NCI-H146 (cell line): ENCODE measurements at places on chromosomes 3 and 15.

DNA sequence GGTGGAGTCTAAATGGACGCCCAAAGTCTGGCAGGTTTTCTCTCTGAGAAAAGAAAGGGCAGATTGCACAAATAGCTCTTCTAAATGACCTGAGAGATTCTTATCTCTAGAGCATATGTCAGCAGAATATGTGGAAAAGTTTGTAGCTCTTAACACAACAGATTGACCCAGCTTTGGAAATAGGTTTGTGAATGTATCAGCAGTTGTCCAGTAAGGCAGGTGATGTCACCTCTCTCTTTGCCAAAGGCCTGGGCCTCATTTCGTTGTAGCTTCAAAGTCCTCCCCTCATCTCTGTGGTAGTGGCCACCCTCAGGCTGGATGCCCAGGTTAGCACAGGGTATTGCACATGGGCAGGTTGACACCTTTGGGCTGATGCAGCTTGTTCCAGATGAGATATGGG, 36.0 kb downstream of the PDIA5 start:
- DNase-seq: no peak

- DNase-seq: no peak
These were observed 9.4 kb upstream of the COPG1 start for GRCh38 chr3:129239991-129240390.

DNA sequence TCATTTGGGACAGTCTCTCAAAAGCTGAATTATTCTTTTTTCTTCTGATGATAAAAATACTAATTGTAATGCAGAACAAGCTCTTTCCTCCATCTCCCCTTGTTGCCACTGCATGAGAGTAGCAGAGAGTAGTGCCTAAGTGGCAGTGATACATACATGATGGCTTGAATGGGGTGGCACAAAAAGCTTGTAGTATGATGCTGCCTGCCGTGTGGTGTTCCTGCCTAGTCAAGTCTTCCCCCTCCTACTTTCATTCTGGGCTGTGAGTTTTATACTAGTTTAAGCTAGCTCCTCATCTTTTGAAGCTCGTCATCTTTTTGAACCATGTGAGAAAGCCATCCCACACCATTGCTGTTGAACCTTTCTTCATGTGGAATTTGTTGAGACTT, 230.5 kb downstream of the NFKBIZ start:
- no peak for DNase-seq

- DNase-seq: no peak
These were observed 369.0 kb upstream of the CFAP20DC start for GRCh38 chr3:59418836-59419235.

GRCh38 chr15:48565560-48566482, 79.7 kb downstream of the FBN1 start:
- no peak for DNase-seq

- no peak for DNase-seq
These were observed 211.1 kb upstream of the STT3B start for GRCh38 chr3:31321620-31322019.

DNA sequence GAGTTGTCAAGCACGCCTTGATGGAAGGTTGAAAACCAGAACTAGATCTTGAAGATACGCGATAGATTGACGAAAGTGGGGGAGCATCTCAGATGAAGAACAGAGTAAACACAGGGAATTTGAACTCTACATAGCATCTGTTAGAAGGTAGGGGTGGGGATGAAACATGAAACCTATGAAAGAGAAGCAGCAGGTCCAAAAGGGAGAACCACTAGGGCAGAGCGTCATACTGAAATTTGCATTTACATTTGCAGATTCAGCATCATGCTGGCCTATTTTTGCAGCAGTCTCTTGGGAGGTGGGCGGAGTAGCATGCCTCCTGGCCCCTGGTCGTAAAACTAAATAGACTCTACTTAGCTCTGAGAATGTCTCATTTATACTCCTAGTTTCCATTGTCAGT, 46.1 kb upstream of the RASGRP1 start:
- DNase-seq: no peak

GRCh38 chr3:67458408-67458807, 196.0 kb downstream of the SUCLG2 start:
- no peak for DNase-seq

DNA sequence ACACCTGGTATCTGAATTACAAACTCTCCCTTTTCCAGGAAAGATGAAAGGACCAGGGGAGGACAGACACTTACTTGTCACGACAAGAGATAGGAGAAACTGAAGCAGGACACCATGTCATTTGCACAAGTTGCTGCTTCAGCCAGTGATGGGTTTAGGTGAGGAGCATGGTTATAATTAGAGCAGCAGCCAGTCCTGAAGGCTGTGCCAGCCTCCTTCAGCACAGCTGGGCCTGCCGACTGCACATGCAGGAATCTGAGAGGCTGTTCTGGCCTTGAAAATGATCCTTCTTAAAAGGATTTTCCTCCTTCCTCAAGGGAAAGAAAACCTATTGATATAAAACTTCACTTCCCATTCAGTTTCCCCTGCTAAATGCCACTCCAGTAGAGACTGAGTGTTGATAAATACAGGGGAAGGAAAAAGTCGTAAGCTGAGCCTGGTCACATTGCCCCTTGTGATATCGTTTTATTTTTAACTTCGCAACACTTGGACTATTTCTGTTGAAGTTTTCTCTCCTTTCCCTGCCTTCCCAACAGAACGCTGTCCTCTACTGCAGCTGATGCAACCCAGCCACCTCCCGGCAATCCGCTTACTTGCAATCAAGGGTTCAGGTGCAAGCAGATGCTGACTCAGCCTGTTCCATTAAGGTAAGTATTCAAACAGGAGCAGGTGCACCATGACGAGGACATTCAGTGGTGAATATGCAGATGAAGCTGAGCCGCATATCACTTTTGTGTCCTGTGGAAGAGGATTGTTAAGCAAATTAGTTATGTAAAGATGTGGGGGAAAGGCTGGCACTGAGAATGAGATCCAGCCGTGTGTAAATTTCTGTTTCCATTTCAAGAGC, at the start of gene FBXO40:
Gene FBXO40, plus strand, starts transcription at position 524 of the 847 bp plus-strand sequence. CDS start 27,197 bp downstream, outside the sequence.
- DNase-seq: peak; percentile 94

DNA sequence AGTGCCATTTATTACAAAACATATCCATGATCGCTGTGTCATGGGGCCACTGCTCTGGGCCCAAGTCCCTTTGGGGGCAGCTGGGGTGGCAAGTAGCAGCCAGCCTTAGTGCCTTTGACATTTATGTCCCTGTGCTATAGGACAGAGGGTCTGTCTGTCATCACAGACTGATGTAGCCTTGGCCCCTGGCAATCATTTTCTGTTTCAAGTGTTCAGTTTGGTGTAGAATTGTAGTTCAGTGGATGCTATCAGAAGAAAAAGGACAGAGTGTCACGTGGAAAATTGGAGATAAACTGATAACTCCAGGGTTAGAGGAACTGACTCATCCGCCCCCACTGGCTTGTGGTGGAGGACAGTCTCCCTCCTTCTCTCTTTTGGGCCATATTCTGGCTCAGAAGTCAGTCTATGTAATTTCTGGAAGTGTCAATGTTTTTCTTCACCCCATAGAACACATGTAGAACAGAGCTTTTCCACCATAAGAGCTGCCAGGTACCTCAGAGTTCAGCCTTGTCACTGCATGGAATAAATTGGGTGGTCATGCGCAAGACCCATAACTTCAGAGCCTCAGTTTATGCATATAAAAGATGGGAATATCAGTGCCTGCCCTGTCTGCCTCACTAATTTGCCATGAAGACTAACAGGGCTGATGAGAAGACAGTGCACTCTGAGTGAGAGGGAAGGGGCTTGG, 4.5 kb upstream of the MRPS22 start:
- no peak for DNase-seq

DNA sequence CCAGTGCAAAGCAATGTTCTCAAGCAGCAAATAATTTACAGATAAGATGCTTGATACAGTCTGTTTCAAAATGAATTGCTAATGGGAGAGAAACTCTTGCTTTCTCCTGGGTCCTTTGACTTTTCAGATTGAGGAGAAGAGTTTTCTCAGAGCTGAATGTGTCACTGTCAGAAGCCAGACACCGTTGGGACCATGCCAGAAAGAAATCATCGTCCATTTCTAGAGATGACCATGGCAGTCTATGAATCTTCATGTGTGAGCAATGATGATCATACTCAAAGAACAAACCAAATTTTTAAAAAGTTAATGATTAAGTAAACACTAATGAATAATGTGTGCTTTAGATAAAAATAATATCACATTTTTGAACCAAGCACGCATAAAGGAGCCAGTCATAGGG, 77.6 kb downstream of the ZNF385D start:
- no peak for DNase-seq
